Cardiac fibroblast (primary cell): ENCODE measurements at places on chromosomes 2 and 18.

- no peak for DNase-seq
Measured at GRCh38 chr2:199663157-199663556, 187.8 kb downstream of the FTCDNL1 start.

DNA sequence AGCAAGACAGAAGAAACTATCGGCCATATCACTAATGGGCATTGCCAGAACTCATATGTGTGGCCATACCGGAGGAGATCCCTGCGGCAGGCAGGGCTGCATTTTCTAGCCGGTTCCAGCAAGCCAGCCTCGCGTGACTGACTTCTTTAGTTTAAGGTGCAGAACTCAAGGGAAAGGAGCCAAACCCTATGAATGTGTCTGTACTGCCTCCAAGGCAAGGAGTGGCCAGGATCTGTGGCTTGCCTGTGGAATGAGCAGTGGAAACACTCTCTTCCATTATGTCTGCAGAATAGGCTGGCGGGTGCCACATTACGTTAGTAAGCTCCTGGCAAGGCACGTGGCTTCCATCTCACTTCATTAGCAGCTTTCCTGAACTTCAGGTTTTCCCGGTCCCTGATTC is 137.6 kb downstream of the ATL2 start:
- no peak for DNase-seq

DNA sequence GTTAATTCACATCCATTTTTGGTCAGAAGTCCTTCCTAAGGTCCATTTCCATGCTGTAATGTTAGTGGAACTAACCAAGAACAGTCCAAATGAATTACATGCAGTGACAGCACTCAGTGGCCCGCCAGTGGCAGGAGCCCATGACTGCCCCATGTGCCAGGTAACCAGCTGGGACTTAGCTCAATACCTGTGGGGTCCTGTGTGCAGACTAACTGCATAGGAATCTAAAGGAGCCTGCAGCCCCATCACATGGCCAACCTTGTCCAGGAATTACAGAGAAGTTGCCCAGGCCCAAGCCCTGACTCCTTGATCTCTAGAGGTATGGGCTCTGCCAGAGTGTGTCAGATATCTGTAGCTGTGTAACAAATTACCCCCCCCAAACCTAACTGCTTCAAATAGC is 35.4 kb upstream of the GPR17 start:
- no peak for DNase-seq

GRCh38 chr2:224970311-224970710 is 72.0 kb downstream of the DOCK10 start:
- no peak for DNase-seq

DNA sequence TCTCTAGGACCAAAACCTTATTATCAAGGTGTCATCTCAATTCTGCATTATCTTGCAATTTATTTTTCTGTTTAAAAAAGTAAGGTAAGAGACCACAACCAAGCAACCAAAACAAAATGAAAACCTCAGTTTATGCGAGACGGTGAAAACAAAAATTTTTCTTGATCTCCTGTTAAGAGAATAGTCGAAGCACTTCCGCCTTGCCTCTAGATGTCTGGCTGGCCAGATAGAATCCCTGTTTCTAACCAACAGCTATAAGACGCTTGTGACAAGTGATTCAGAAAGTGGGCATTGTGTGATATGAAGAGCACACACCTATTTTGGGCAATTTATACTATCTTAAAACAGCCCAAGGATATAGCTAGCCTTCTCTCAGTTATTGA is 51.2 kb downstream of the MGAT5 start:
- no peak for DNase-seq

DNA sequence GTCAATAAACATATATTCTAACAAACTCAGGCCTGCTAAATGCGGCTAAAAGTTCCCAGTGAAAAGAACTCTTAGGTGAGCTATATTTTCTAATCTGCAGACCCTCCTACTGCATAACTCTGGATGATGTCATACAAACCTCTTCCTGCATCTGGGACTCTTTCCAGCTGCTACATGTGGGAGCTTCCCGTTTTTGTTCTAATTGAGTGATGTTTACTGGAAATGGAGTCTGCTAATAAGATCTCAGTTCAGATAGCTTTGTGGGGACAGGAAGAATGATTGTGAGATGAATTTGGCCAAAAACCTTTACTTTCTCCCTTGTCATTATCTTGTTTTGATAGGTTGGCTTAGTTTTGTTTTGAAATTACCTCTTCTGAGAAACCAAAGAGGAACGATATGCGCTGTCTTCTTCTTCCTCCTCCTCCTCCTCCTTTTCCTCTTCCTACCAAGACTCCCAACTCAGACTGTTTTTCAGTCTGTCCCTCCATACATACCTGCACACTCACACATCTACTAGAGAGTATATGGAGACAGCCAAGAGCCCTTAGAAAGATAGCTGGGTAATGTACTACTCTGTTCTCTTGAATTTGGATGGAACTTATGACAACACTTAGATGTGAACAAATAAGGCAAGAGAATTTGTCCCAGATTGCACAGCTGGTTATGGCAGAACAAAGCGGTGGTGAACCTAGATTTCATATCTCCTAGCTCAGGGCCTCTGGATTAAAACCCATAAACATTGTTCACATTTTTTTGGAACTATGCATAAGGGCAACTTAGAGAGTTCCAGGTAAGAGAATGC is 39.8 kb upstream of the AAK1 start:
- peak; percentile 94 for DNase-seq

GRCh38 chr2:28639836-28640235 is 111.8 kb upstream of the PPP1CB start:
- DNase-seq = peak; percentile 56

DNA sequence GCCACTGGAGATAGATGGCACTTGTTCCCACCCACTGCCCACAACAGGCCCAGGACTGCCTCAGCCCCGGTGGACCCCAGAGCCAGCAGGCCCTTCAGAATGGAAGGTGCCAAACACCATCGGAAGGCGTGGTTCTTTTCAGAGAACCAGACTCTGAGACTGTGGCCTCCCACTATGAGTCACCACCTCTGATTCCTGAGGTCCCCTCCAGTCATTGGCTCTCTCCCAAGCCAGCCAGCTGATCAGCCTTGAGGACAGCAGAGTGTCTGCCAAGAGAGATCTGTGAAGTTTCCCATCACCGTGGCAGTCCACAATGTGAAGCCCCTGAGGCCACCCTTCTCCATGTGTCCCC is 10.4 kb upstream of the MAP3K2 start:
- peak; percentile 93 for DNase-seq

DNA sequence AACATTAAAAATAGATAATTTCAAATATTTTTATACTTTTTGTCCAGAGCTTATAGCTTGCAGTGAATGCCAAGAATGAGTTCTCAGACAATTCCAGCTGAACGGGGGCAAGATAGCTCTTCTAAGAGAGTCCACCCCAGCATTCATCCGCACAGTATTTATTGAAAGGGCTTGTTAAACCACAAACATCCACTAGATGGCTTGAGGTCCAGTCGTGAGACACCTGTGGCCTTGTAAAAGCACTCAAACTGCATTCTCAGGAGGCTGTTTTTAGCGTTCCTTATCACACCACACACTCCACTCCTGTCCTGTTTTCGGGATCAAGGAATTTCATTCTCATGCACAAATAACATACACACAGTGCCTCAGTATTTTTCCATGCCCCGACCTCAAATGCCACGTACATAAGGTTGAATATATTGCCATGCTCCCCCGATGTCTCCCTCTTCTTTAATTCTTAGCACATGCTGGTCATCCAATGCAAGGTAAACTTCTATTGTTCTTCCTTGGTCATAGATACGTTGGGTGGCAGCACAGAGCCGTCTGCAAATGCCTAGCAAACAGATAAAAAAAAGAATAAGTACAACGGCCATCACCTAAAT is 47.4 kb downstream of the DNAJC10 start:
- DNase-seq = peak; percentile 52

GRCh38 chr2:238808761-238809160 is 39.1 kb upstream of the TWIST2 start:
- DNase-seq = no peak

- peak; percentile 85 for DNase-seq
Measured at GRCh38 chr2:133324150-133324561, 244.1 kb downstream of the NCKAP5 start.

DNA sequence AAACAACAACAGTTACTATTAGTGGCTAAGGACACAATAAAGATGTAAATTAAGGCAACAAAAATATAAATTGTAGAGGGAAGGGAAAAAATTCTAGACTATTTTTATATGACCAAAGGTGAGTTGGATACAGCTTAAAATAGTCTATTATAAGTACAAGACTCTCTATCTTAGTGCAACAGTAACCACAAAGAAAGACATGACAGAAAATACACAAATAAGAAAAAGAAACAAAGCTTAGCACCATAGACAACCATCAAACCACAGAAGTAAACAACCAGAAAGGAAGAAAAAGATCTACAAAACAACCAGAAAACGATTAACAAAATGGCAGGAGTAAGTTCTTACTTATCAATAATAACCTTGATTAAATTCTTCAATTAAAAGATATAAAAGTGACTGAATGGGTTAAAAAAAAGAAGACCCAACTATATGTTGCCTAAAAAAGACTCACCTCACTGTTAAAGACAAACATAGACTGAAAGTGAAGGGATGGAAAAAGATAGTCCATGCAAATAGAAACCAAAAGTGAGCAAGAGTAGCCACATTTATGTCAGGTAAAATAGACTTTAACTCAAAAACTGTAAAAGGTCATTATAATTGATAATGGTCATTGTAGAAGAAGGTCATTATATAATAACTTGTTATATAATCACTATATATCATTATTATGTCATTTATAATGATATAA is 62.5 kb downstream of the USP40 start:
- DNase-seq = no peak

- DNase-seq = no peak
Measured at GRCh38 chr2:239715606-239716005, 309.5 kb downstream of the NDUFA10 start.

- DNase-seq = no peak
Measured at GRCh38 chr2:76613330-76613729, 902.6 kb upstream of the GCFC2 start.
